Germinal center (tissue), 1 donor: ENCODE measurements at places on chromosomes 3 and 15.

DNA sequence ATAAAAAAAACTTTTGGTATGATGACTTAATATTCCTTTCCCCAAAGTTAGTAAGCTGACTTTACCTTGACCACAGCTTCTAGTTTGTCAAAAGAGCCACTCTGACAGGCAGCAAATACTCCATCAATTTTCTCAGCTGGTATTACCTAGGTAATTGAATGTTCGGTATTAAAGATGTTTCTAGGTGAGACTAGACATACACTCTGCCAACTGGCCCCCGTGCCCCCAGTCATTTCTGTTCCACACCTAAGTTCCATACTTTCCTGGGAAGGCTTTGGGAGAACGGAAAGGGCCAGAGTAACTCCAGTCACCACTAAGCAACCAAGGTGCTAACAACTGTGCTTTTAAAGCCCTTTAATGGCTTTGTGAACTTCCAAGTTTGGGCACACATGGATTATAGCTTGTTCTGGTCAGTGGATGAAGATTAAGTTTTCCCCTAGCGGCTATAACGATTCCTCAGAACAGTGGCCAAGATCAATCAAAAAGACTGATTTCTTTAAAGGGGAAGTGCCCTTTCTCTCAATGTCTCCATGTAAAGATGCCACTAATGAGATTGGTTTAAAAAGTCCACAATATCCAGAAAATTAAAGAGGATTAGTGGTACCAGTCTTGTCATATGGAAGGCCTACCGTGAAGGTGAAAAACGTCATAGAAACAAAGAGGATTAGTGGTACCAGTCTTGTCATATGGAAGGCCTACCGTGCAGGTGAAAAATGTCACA, 7.0 kb downstream of the EIF4A2 start:
- no peak for DNase-seq

DNA sequence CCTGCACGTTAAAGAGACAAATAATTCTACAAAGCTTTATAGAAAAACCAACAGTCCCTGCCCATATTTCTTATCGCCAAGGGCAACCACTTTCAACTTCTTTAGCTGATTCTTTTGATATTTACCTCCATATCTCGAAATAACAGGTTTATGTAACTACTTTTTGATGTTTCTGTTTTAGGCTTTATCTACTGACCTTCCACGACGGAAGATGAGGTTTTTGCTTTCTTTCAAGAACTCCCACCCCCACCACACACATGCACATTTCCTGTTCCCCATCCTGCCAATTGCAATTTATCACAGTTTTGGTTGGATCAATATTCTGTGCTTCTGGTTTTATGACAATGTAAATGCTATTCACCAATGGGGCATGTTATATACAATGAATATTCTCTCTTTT, 330.4 kb upstream of the ICE2 start:
- no peak for DNase-seq

DNA sequence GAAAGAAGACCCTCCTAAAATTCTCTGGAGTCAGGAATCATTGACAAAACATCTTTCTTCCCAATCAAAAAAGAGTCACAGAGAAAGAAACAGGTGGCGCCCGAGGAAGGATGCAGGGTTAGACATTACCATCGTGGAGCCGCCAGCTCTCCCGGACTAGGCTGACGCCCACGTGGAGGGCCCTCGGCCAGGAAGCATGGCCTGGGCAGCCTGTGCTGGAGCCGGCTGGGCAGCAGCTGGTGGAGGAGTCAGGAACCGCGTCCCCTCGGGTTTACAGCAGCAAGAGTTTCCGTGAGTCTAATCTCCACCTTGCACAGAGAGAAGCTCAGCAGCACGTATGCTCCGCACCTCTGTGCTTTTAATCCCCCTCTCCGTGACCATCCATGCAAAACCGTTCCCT, 533.7 kb upstream of the ATP11B start:
- no peak for DNase-seq

- no peak for DNase-seq
Observed at GRCh38 chr3:126517291-126517951, at the start of gene UROC1. UROC1 (minus strand) TSS chr3:126517773; CDS start chr3:126517719, 54 bp downstream.

GRCh38 chr3:169213956-169214355, 449.6 kb downstream of the MECOM start:
- DNase-seq: no peak

GRCh38 chr3:119073258-119074001, 38.8 kb upstream of the IGSF11 start:
- no peak for DNase-seq

GRCh38 chr3:23166845-23167244, 36.3 kb upstream of the UBE2E2 start:
- no peak for DNase-seq

DNA sequence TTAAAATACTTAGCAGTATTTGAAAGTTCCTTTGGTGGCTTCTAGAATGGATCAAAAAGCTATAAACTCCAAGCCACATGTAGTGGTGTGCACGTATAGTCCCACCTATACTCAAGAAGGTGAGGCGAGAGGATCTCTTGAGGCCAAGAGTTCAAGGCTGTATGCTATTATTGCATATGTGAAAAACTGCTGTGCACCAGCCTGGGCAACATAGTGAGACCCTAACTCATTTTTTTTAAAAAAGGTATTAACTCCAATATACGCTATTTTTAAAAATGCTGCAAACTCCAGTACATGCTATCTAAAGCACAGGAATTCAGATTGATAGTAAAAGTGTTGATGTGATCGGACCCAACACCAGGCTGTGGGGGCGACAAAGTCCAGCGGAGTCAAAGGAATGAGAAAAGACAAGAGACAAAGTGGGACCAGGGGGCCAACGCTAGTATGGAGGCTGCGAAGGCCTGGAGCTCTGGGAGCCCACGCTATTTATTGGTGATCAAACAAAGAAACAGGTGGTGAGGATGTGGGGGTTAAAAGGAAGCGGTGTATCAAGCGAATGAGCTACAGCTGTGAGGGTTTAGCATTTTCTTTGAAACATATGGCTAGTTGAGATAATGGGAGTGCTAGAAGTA, 66.6 kb downstream of the ARIH1 start:
- DNase-seq: no peak

DNA sequence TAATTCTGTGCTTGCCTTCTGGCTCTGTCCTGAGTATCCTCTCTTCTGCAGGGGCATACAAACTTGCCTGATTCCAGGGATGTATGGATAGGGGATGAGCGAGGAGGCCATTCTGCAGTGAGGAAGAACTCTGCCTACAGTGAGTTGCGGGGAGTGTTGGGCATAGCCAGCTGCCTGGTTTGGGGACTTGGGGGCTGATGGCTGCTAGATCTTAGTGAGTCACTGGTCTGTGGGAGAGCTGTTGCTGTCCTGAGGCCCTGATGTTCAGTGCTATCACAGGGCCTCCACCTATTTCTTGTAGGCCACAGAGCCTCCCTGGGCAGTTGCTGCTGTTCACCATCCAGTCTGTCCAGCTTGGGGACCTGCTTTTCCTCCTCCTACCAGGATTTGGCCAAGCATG, 20.3 kb downstream of the CDAN1 start:
- DNase-seq: no peak

DNA sequence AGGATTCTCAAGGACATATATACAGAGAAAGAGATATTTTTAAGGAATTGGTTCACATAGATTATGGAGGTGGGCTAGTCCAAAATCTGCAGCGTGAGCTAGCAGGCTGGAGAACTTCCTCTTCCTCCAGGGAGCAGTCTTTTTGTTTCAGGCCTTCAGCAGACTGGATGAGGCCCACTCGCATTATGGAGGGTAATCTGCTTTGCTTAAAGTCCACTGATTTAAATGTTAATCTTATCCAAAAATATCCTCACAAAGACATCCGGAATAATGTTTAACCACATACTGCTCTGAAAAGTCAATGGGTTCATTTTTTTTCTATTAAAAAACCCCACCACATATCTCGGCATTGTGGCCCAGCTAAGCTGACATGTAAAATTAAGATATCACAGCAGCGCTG, 22.2 kb upstream of the NRROS start:
- no peak for DNase-seq

GRCh38 chr3:113783463-113783862, 36.6 kb downstream of the ATP6V1A start:
- DNase-seq: no peak

- DNase-seq: no peak
Observed at GRCh38 chr3:57091521-57092273, 31.2 kb downstream of the SPATA12 start.

- DNase-seq: no peak
Observed at GRCh38 chr3:30256474-30256873, 349.9 kb upstream of the TGFBR2 start.

GRCh38 chr3:188231456-188231855, 77.5 kb downstream of the LPP start:
- DNase-seq: no peak

- no peak for DNase-seq
Observed at GRCh38 chr3:18077128-18077840, 334.9 kb upstream of the TBC1D5 start.

- DNase-seq: no peak
Observed at GRCh38 chr15:70260580-70260979, 162.9 kb upstream of the TLE3 start.

DNA sequence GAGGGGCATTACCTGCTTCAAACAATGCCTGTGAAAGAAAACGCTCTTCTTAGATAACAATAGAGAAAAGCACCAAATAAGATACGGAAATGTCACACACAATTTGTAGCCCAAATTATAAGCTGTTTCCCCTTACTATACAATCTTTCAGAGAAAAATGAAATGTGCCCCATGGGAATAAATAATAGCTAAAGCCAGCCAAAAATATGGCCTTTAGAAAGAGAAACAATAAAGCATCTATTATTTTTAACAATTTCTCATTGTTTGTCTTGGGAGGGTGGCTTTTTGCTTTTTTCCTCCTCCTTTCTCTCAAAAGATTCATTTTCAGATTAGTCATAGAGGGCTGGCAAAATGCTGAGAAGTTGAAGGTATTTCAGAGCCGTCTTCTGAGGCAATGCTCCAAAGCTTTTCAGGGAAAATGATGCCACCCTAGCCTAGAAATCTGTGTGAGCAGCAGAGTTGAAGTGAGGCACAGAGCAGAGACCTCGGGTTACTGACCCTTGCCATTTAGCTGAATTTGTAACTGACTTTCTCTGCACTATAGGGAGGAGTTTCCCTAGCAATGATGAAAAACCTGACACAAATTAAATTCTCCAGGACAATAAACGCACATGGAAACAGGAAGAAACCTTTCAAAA, 86.3 kb upstream of the PRICKLE2 start:
- DNase-seq: no peak

- no peak for DNase-seq
Observed at GRCh38 chr3:73622091-73622805, 2.5 kb downstream of the PDZRN3 start.

- no peak for DNase-seq
Observed at GRCh38 chr15:75864213-75865059, 21.2 kb downstream of the UBE2Q2 start.

DNA sequence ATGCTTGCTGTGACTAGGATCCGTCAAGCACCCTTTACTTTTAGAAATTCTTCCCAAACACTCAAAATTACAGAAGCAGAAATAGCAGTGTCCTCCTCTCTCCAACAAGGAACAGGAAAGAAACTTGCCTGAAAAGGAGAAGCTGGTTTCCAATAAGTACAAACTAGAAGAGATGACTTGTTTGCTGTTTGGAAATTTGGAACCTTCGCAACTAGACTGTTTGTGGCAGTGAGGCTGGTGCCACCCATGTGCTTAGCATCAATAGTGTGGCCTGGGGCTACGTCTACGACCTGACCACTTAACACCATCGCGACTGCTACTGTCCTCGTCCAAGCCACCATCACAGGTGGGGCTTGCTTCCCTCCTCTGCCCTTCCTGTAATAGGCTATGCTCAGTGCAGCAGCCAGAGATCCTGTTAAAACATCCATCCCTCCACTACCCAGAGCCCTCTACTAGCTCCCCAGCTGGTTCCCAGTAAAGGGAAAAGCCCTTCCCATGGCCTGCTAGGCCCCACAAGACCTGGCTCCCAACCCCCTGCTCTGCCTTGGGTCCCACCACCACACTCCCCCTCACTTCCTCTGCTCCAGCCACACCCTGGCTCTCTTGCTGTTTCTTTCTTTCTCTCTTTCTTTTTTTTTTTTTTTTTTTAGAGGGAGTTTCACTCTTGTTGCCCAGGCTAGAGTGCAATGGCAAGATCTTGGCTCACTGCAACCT, 52.6 kb upstream of the CCR2 start:
- no peak for DNase-seq
